ENCODE measurements at places on chromosomes 1 and 21.

GRCh38 chr1:48611841-48612240 is 139.8 kb upstream of the SPATA6 start:
- DNase-seq = peak; percentile 26

DNA sequence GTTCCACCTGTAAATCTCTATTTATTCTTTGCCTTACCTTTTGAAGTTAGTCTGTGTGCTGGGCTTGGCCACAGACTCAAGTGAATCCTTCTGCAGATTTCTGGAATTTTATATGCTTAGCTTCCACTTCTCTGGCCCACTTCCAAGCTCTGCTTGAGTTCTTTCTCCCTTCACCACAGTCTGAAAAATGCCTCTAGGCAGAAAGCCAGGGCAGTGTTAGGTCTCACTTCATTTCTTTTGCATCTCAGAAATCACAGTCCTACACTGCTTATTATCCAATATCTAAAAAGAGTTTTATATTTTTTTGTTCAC is 48.9 kb downstream of the INKA2 start:
- DNase-seq = peak; percentile 78

DNA sequence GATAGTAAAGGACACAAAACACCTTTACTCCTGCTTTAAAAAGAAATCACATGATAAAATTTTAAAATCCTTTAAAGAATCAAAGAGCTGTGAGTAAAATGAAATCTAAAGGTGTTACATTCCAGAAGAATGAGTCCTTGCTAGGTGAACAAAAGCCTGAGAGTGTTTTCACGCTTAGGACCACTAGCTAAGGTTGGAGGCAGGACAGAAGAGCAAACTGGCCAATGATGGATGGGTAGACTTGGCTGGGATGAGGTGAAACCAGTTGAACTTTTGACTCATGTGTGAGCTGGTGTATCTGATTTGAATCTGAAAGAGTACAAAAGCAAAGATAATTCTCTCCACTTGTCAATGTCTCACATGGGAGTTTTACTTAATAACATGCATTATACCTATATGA is 35.1 kb downstream of the CATSPERE start:
- no peak for DNase-seq

DNA sequence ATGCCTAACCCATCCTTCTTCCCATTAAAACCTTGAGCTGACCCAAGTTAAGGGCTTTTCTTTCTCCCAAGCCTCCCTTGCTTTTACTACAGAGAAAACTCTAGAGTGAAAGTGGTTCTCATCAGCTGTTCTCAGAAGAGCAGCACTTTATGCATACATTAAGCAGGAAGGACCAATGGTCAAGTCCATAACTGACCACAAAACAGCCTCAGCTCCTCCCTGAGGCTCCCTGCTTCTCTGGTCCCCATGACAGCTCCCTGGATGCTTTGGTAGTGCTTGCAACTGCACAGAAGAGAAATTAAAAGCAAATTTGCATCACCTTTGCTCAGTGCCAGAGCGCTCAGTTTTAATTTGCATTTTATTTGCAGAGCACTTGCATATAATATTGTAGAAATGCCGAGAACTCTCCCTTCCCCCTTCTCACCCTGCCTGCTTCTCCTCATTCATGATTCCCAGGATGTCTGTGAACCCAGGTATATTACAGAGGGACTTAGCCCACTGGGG is 56.1 kb downstream of the LMX1A start:
- no peak for DNase-seq

DNA sequence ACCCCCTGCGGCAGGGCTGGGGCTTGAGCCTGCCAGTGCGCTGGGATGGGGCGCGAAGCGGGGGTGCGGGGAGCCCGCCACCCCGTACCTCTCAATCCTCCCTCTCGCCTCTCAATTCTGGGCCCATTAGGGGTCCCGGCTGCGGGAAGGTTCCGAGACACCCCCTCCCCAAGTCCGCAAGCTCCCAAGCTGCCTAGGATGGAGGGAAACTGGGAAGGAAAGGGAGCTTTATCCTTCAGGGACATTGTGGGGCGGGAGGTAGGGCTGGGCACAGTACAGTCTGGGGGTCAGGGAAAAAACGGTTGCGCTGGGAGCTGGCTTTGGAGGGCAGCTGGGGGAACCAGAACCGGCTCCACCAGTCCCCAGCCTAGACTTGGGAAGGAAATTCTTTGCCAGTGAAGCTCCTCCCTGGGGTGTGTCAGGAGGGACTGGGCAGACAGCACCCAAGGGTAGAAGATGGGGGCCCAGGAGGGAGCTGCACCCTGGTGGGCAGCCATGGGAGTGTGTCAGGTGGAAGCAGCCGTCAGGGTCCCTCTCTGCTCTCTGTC is 904 bp downstream of the GJB3 start:
- DNase-seq = no peak

DNA sequence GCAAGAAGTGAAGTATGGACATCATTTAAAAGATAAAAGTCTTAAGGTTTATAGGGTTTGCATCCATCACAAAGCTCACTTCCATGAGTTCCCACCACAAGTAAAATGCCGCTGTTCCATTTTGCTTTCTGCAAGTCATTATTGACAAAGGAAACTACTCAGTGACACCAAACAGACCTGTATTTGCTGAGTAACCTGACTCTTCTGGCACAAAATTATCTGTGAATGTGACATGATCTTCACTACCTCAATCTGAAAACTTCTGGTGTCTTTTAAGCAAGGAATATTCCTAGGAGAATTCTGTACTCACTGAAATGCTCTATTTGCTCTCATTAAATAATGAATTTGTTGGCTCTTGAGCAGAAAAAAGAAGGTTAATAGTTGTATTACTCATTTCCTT is 1077.4 kb upstream of the ADGRL4 start:
- peak; percentile 35 for DNase-seq

GRCh38 chr1:53517109-53517508 is 57.9 kb downstream of the DMRTB1 start:
- DNase-seq = peak; percentile 5

- peak; percentile 89 for DNase-seq
These were observed 22.5 kb downstream of the CHD5 start for GRCh38 chr1:6157528-6158174.

- peak; percentile 7 for DNase-seq
These were observed 296.1 kb upstream of the SPAG17 start for GRCh38 chr1:118481126-118481525.

DNA sequence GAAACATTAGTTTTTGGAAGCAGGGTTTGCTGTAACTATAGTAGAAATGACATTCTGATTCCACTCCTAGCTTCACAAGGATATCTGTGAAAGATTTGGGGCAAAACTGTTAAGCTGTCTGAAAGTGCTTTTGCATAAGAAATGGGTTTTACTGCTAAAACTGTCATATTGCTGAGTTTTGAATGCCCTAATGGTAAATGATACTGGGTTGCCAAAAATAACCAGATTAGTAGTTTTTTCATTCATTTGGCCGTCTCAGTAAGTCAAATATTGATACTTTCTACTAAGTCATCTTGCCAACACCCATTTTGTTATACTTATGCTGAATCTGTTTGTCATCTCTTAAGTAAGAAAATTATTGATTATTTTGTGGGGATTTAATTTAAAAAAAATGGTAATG is 399 bp upstream of the PTPRC start:
- DNase-seq = no peak

Data from NCI-H69 (cell line).